ENCODE measurements at places on chromosomes 13 and 19. TPM values are rescaled to one million over a fixed set of nuclear protein-coding genes. Genes with fewer than 3 reads are reported as not detected.

DNA sequence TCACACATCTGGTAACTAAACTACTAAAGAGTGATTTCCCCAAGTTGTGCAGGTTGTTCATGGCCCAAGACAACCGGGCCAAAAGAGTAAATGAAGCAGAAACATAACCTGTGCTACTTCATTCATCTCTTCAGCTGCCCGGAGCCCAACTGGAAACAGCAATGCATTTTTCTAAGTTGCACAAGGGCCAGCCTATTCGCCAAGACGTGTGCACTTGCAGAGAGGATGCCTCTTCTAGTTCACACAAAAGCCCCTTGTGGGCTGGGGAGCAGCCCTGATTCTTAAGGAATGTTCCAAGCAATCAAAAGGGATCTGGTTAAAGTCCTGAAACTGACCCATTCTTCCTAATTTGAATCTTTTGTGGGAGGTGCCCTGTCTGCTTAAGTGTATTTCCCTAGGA, 275.8 kb downstream of the SHISA2 start:
- no peak for DNase-seq

GRCh38 chr13:110485604-110486003, 75.9 kb downstream of the RAB20 start:
- DNase-seq: no peak

MBD3L5 gene
- not detected for polyA plus RNA-seq

- no peak for DNase-seq
Observed at GRCh38 chr13:39655041-39655568, 357 bp upstream of the COG6 start.

ZNF446 gene
- polyA plus RNA-seq: 6.9 TPM

CFAP97D2 gene
- polyA plus RNA-seq: not detected

- DNase-seq: peak; percentile 70
Observed at GRCh38 chr13:31951215-31951678, 80.3 kb upstream of the FRY start.
